M059J (cell line): ENCODE measurements at places on chromosomes 7 and 10. TPM values are rescaled to one million over a fixed set of nuclear protein-coding genes. Genes with fewer than 3 reads are reported as not detected.

GRCh38 chr7:123749537-123749857 lies 694 bp upstream of the WASL start:
- DNase-seq: no peak

The MOGAT3 gene
- not detected in 2 replicates for total RNA-seq

GRCh38 chr7:152180587-152180986 lies 155.1 kb downstream of the GALNT11 start:
- peak; percentile 13 for DNase-seq

- DNase-seq: no peak
Measured at GRCh38 chr10:23474626-23475025, 35.8 kb downstream of the OTUD1 start.

- DNase-seq: peak; percentile 96
Measured at GRCh38 chr10:74589226-74589673, 237.2 kb upstream of the KAT6B start.

DNA sequence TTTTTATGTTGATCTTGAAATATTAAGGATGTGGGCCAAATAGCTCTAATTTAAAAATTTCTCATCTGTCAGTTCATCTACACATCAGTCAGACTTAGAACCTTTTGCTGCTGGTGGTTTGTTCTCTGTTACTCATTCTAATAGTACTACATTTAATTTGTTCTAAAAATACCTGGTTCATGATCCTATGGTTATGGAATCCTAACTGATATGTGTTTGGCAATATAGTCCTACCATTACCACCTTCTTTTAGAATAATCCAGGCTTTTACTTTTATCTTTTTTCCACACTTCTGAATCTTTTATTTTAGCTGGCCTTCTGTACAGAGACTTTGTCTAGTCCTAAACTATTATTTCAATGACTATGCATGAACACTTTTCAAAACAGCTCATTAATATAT lies 116.9 kb downstream of the SVOPL start:
- DNase-seq: no peak

DNA sequence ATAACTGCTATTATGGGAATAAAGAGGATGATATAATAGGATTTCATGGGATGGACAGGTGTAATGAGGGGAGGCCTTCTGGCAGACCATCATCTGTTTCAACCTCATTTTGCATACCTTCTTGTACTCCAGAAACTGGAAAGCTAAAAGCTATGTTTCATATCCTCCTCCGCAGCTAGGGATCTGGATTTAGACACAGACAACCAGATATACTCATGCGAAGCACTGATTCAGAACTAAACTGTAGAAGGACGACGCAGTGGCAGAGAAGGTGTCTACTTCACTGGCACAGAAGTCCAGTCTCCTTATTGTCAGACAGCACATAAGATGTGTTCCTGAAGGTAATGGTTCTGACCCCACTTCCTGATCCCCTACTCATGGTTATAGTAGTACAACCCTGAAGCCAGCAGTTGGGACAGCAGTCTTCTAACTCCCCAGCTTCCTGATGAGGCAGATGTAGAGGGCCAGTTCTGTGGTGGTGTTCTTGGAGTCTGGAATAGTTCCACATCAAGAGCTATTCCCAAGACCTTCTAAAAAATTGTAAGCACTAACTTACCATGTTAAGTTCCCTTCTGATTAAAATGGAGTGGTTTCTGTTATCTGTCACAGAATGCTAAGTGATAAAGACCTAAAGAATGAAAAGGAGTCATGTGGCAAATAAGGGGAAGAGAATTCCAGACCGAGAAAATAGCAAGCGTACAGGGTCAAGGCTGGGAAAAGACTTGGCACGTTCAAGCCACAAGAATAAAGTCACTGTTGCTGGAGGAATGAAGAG lies 550.3 kb downstream of the GRM8 start:
- DNase-seq: peak; percentile 61

- peak; percentile 48 for DNase-seq
Measured at GRCh38 chr7:112272921-112273561, 66.5 kb downstream of the ZNF277 start.

DNA sequence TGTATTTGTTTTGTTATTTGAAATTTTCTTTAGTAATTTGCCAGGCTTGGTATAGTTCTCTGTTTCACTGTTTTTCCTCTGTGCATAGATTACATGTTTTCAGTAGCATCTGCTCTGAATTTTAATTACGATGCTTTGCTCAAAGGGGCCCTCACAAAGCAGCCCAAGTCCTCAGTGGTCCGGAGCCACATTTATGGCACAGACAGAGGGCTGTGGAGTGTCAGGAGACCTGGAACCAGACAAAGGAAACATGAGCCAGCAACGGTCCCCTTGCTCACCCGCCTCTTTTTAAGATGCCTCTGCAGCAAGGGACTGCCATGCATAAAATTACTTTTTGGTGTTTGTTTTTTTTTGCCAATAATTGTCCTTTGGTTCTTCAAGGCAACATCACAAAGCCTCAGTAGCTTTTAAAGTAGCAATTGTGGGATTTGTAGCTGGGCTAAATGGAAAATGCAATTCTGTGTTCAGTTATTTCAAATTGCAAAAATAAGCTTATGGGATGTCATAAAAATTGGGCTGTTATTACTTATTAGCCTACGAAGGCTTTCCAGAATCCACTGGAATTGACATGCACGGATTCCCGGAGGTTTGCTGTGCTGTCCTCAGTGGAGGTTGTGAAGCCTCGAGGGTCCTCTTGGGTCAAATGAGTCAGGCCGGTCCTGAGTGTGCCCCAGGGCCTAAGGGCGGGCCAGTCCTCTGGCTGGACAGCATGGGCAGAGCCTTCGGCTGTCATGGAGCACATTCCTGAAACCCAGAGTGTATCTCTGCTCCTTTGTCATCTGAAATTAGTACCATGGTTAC lies 422.8 kb downstream of the GLRX3 start:
- DNase-seq: no peak

The COL26A1 gene
- total RNA-seq: 0.12 TPM in 1 of 2 replicates, not detected in the other

DNA sequence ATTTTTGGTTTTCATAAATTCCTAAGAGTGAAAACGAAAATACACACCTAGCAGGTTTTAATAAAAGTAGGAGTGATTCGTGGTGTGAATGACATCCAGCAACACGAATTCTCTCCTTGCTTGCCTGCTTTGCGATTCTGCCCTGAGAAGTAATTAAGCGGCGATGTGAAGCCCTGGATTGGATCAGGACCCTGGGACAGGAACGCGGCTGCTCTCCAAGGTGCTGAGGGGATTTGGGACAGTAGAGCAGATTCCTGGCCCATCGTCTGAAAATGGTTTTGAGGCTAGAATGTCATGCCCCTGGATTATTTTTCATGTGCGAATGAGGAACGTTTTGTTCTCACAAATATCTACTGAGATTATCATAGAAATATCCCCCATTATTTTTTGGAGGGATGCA lies 7.8 kb downstream of the NPS start:
- DNase-seq: no peak

The MRLN gene
- not detected in 2 replicates for total RNA-seq

GRCh38 chr10:117463545-117463920 lies 79.0 kb upstream of the EMX2 start:
- DNase-seq: no peak

GRCh38 chr10:32244421-32245207 lies 102.3 kb downstream of the EPC1 start:
- no peak for DNase-seq

GRCh38 chr7:33497051-33497450 lies 367.7 kb downstream of the BBS9 start:
- no peak for DNase-seq

- DNase-seq: peak; percentile 7
Measured at GRCh38 chr7:32958046-32959025, 1.1 kb downstream of the FKBP9 start.
